ENCODE measurements at places on chromosomes 6 and 20.

DNA sequence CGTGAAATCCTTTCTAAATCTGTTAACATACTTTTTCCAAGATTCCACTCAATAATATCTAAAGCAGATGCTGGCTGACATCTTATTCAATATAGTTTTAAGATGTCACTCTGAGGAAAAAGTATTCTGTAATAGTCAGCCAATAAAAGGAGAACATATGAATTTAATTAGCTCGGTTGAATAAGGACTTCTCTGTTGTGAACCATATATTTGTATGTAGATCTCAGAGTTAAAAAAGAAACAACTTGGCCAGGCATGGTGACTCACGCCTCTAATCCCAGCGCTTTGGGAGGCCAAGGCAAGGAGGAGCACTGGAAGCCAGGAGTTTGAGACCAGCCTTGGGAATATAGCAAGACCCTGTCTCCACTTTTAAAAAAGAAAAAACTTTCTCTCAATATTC, 7.4 kb upstream of the CD24 start:
- no peak for DNase-seq

DNA sequence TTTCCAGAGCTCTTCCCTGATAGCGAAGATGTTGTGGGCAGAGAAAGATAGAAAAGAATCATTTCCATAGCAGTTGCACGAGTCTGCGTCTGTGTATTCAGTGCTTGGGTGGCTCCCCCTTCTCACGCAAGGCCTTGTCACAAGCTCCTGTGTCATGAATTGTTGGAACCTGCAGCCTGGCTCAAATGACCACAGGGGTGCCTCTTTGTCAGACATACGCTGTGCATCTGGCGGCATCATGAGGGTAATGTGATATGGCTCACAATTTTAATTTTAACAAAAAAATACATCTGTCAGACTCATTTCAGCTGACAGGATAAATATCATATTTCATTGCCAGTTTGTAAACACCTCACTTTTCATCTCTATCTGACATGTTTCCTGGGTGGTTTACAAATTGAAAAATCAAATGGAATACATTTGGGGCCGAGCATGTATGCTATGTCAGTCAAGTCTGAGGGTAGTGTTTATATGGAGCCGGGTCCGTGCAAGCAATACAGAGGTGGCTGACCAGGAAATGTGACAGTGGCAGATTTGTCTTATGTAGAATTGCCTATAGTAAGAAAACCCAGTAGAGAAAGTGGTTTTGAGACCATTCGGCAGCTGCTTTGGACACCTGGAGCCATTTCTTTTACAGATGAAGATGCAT, 90.9 kb downstream of the CAP2 start:
- no peak for DNase-seq

- no peak for DNase-seq
These were observed 158.5 kb downstream of the SYNDIG1 start for GRCh38 chr20:24627926-24628325.

DNA sequence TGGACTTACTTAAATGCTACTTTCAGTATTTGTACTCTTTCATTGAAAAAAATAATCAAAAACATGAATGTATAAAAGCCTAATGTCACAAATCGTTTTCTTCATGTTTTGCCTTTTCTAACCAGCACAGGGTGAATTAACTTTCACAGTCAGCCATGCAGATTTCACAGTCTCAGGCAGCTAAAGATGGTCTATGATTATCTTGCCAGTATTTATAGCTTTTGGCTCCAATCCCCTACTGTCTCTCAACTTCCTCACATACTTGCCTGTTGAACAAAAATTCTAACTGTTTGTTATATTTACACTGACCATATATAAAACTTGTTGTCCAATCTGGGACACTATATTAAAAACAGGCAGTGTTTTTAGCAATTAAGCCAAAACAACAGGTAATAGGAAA, 358.2 kb downstream of the ARHGAP18 start:
- DNase-seq = no peak

DNA sequence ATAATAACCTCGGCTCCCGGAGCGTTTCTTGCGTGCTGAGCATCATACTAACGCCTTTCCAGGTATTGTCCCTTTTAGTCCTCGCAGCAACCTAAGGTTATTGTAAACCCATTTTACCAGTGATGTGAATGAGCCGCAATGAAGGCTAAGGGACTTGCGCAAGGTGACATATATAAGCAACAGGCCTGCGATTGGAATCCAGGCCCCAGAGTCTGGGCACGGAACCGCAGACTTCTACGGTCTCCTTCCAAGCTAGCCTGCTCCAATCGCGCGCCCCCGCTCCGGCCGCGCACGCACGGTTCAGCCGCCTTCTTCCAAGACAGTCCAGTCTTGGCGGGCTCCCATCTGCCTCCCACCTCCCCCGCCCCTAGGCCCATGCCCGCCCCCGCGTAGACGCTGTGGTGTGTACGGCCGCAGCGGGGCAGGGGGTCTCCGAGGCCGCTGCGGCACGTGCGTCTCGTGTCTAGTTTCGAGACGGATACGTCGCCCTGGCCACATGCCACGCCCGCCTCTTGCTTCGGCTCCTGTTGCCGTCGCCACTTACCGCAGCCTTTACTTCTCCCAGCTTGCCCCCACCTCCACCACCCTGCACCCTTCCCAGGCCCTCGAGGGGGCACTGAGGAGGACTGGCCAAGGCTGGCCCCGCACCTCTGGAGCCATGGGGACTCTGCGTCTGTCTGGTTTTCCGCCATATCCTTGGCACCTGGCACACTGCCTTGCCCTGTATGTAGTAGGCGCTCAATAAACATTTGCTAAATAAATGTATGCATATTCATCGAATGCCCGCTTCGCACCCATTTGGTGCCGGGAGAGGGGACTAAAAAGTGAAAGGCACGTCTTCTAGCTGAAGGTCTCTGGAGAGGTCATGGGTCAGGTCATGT, 855 bp upstream of the GFOD1 start:
- DNase-seq = no peak

- no peak for DNase-seq
These were observed 171.3 kb downstream of the FAXC start for GRCh38 chr6:99178168-99178567.

DNA sequence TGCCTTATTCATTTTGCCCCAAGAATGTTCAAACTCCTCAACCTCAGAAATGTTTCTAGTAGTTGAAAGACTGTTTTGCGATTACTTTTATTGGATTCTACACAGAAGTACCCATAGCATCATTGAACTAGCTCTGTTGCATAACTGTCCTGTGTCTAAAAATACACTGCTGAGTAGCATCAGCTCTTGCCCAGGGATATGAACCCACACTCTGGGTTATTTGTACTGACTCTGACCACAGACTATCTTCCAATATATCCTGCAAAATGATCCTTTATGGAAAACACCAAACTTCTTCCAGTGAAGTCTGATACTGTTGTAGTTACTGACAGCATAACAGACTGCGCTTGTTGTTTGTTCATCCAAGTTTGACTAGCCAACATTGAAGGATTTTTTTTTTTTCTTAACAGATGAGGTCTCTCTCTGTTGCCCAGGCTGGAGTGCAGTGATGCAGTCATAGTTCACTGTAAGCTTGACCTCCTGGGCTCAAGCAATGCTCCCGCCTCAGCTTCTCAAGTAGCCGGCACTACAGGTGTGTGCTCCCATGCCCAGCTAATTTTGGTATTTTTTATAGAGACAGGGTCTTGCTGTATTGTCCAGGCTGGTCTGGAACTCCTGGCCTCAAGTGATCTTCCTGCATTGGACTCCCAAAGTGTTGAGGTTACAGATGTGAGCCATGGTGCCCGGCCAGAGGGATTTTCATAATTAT, 49.9 kb downstream of the TULP4 start:
- DNase-seq = no peak

DNA sequence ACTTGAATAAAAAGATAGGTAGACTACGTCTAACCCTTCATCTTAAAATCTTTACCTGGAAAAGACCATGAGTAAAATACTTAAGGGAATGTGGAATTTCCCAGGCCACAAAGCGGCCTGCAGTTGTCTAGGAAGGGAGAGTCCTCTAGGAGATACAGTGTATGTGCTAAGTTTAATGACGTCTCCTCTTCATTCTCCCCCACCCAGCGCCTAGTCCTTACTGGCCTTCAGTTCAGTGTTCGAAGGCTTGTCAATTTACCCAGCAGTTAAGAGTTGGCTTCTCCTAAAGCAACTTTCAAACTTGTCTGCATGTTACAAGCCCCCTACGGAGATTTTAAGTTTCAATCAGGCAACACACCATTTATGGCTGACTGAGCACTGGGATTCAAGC, 35.2 kb downstream of the HFE start:
- DNase-seq = no peak

DNA sequence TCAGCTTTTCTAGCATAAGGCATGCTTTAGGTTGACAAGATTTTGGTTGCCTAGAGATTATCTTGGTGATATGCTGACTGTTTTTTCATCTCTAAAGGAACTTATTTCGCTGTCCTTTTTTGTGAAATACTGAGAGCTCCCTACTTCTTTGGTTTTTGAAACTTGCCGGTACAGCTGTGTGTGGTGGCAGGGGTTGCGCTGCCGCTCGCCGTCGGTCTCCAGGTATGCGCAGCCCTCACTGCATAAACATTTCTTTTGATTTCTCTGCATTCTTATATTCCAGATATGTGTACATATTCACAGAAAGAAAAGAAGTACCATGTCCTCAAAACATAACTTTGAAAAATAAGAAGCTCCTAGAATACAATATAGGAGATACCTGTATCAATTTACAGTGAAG, 106.4 kb upstream of the SYNDIG1 start:
- DNase-seq = no peak

DNA sequence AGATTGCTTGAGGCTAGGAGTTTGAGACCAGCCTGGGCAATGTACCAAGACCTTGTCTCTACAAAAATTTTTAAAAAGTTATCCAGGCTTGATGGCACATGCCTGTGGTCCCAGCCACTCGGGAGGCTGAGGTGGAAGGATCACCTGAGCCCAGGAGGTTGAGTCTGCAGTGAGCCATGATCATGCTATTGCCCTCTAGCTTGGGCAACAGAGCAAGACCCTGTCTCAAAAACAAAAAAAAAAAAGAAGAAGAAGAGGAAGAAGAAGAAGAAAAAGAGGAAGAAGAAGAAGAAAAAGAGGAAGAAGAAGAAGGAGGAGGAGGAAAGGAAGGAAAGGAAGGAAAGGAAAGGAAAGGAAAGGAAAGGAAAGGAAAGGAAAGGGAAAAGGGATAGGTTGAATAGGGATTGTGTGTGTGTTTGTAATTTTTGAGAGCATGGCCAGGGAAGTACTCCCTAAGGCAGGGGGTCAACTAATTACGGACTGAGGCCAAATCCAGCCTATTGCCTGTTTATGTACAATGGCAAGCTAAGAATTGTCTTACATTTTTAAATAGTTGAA, 43.0 kb upstream of the ZNF217 start:
- no peak for DNase-seq

- DNase-seq = no peak
These were observed 182.0 kb downstream of the ZDHHC14 start for GRCh38 chr6:157562997-157563396.

- DNase-seq = no peak
These were observed 14.8 kb downstream of the APMAP start for GRCh38 chr20:24977797-24978196.

DNA sequence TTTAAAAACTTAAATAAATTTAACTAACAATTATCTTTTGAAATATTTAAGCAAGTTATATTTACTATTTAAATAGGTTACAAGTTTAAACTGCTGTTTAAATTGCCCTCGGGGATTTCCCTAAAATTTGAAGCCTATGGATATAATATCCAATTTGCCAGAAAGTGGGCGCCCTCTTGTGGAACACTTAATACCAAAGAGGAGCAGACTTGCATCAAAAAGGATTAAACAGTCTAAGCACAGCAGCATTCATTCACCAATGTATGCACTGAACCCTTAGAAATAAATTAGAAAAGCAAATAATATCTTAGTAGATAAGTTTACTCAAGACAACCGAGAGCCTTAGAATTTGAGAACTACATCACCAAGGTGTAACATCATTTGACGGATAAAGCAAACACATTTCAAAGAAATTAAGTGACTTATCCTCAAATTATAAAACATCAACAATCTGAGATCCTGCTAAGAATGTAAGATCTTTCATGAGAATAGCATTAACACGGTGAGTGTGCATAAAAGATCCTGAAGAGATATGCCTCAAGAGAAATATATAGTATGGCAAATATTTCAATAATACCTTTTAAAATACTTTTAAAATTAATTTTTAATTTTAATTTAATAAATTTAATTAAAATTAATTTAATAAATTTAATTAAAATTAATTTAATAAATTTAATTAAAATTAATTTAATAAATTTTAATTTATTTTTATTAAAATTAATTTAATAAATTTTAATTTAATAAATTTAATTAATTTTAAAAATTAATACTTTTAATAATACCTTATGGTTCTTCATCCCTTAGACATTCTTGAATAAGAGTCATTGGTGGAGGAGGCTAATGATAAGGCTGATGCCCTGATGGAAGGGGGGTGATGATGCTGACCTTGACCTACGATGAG, 11.5 kb upstream of the MEP1A start:
- peak; percentile 52 for DNase-seq

DNA sequence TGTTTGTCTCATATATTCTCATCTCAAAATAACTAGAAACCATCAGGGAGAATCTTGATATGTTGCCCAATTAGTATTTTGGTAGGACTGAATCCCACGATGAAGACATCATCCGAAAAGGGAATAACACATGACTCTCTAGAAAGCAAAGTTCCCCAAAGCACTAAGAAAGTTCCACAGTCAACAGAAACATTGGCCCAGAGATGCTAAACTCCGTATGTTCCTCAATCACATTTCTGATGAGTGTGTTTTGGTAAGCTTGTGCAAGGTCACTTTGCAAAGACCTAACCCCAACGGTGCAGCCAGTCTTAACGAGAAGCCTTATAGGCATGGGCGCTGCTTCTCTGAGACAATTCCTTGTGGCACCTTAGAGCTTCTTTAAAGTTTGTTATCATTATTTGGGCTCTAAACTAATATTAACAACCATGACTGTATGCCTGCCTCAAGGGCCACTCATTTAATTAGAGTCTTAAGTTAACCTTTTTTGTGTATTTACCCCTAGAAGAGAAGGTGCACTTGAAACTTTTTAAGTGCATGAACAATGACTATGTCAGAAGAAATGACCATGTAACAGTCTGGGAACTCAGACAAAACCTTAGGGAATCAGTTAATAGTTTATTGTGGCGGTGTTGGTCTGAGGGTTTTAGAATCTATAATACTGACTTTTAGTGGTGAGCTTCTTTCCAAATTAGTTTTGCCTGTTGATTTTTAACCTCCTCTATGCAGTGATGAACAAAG, 202.0 kb upstream of the RAB32 start:
- DNase-seq = no peak

GRCh38 chr6:95387845-95388244, 189.5 kb upstream of the MANEA start:
- DNase-seq = no peak

GRCh38 chr20:15033891-15034290, 696.5 kb upstream of the FLRT3 start:
- no peak for DNase-seq

Data from NCI-H1436 (cell line).